ENCODE measurements at places on chromosomes 1 and 21.

GRCh38 chr1:112513112-112513870 is 4.5 kb downstream of the WNT2B start:
- no peak for DNase-seq

- no peak for DNase-seq
These were observed 113.7 kb downstream of the CRYAA start for GRCh38 chr21:43282358-43283120.

- no peak for DNase-seq
These were observed 43.3 kb upstream of the SOD1 start for GRCh38 chr21:31616216-31616615.

GRCh38 chr1:241048622-241049021 is 308.4 kb downstream of the RGS7 start:
- DNase-seq: no peak

DNA sequence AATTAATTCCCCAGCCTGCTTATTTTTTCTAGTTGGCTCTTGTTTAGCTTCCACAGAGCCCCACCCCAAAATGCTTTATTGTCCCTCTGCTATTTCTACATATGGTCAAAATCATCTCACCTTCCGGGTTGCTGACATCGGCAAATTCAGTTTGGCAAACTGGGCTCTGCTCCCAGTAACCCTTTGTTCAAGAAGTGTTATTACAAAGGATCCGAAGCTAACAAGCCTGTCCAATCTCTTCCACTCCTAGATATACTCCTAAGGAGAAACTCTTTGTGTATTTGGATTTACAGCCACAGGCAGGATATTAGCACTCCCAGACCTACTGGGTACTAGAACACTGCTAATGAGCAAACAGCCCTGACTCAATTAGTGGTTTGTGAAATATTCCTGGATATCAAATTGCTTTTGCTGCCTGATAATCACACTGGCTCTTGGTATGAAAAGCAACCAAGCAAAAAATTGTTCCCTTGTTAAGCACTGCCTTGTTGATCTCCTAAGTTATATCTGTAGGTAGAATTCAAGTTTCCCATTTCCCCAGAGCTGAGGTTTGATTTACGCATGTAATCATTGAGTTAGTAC is 4.0 kb downstream of the JUN start:
- no peak for DNase-seq
